Karpas-422 (cell line): ENCODE measurements at places on chromosomes 6 and 20. TPM values are rescaled to one million over a fixed set of nuclear protein-coding genes. Genes with fewer than 3 reads are reported as not detected.

SLC16A10 gene
- total RNA-seq: 0.37 and 1.6 TPM in 2 replicates

- no peak overlapping the region for H3K4me3 ChIP-seq
- no peak overlapping the region for H3K27ac ChIP-seq
- no peaks in the 10 kb centered on the region for H3K4me1 ChIP-seq
- H3K27me3 ChIP-seq: no peaks in the 10 kb centered on the region
- H3K36me3 ChIP-seq: no peaks in the 10 kb centered on the region
These were observed 1.2 kb downstream of the TSBP1 start for GRCh38 chr6:32370505-32370904.

DNA sequence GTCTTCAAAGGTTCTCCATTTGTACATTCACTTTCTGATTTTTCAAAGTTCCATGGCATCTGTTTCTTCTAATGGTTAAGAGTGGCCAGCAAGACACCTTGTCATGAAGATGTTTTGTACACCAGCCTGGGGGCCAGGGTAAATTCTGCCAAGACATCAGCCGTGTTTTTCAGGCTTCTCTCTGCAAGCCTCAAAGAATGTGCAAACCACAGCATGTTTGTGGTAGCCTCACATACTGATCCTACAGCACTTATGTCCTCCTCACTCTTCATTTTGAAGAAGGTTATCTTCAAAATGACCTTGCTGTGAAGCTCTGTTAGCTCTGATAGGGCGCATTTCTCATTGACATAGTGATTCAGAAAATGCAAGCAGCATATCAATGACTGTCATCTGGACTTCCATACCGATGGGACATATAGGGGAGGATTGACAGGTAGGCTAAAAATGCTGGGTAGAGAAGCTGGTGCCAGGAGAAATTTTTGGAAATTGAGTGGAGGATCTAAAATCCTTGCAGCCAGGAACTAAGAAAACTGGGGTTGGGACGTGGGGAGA is 59.3 kb upstream of the SPTLC3 start:
- no peaks in the 10 kb centered on the region for H3K4me1 ChIP-seq
- no peaks in the 10 kb centered on the region for H3K36me3 ChIP-seq
- no peak overlapping the region for H3K27ac ChIP-seq
- H3K27me3 ChIP-seq: no peaks in the 10 kb centered on the region

DNA sequence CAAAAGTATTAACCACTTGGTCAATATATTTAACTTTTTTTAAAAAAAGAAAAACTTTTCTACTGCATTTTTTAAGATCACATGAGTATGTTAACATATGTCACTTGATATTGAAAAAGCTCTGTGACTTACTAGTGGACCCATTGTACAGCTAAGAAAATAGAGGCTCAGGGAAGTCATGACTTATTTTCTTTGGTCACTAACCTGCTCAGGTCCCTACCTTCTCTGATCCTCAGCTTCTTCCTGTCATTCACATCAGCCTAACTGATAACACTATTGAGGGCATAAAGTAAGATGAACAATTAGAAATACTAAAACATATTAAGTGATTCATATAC is 19.8 kb downstream of the AGPAT4 start:
- no peaks in the 10 kb centered on the region for H3K36me3 ChIP-seq
- no peaks in the 10 kb centered on the region for H3K27me3 ChIP-seq
- no peak overlapping the region for H3K4me3 ChIP-seq

DNA sequence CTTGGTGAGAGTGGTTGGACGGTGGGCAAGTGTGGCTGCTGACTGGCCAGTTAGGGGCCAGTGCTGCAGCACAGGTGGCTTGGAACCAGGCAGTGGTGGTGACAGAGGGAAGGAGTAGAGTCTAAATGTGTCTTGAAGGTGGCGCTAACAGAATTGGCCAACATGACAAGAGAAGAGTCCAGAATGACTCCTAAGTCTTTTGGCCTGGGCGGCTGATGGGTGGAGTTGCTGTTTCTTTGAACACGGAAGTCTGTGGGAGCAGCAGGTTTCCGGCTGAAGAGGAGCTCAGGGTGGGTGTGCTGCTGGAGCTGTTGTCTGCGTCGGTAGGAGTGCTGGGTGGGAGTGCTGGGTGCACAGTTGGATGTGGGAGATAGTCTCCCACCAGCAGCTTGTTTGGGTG is 10.1 kb downstream of the LSM14B start:
- no peak overlapping the region for H3K27ac ChIP-seq
- no peak for DNase-seq
- no peak overlapping the region for H3K4me3 ChIP-seq
